ENCODE measurements at places on chromosomes 5 and 9. TPM values are rescaled to one million over a fixed set of nuclear protein-coding genes. Genes with fewer than 3 reads are reported as not detected.

The POLR3G gene
- 4.9 TPM for polyA plus RNA-seq

The ORM2 gene
- polyA plus RNA-seq: not detected

The VCAN gene
- polyA plus RNA-seq: 398 TPM

The C9 gene
- polyA plus RNA-seq: 0.37 TPM

The IL5 gene
- polyA plus RNA-seq: 0.53 TPM

DNA sequence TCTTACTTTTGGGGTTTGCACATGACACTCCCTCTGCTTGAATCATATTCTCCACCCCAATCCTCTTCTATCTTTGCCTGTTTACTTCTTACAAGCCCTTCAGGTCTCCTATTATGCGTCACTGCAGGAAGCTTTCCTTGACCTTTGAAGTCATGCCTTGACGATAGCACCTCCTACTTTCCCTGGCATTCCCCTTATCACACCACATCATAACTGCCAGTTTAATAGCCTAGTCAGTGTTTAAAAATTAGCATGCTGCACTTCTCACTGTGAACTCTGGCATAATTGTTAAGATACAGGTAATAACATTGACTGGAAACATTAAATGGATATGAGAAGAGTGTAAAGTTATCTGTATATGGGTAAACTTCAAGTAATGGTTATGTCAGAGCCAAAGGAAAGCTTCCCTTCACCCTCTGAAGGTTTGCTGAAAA lies 37.1 kb upstream of the CEP120 start:
- no peak for DNase-seq

DNA sequence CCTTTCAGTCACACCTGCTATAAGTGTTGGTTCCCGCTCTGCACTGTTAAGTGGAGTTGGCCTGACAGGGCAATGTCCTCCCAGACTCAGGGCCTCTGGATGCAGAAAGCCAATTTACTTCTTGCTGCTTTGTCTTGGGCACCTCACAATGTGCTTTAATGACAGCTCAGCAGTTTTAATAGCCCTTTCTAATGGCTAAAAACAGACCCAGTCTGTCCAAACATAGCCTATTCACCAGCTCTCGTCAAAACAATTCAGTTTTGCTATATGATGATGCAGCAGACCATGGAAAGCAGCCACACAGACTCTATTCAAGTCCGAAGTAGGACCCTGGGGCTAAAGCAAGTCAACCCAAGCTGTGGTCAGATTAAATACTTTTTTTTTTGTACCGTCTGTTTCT lies 529.1 kb upstream of the SEMA6A start:
- no peak for DNase-seq

DNA sequence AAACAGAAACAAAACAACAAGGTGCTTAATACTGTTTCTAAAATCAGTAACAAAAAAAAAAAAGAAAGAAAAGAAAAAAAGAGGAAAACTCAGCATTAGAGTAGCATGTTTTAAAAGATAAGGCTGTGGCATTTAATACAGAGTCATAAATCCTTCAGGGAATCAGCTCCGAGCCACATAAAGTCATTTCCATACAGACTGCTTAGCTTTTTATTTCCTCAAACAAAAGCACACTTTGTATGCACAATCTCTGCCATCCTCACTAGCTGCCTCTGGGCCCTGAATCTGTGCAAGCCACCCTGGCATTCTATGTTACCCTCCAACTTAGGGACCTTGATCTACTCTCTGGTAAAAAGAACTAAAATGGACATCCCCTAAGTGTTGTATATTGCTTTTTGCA lies 87.6 kb downstream of the SEMA6A start:
- DNase-seq: no peak

DNA sequence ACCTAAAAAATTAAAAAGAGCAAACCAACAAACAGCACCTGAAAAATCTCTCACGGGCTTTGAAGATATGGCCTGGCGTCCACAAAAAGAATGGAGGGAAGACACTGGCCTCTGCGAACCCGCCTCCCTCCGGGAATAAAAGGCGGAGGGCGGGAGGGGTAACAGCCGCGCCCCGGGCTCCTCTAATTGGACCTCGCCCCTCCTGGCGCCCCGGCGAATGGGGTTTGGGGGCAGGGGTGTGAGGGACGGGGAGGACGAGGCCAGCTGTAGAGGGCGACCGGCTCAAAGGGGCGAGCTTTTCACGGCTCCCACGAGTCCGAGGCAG lies 753 bp downstream of the FANCC start:
- DNase-seq: peak; percentile 60

DNA sequence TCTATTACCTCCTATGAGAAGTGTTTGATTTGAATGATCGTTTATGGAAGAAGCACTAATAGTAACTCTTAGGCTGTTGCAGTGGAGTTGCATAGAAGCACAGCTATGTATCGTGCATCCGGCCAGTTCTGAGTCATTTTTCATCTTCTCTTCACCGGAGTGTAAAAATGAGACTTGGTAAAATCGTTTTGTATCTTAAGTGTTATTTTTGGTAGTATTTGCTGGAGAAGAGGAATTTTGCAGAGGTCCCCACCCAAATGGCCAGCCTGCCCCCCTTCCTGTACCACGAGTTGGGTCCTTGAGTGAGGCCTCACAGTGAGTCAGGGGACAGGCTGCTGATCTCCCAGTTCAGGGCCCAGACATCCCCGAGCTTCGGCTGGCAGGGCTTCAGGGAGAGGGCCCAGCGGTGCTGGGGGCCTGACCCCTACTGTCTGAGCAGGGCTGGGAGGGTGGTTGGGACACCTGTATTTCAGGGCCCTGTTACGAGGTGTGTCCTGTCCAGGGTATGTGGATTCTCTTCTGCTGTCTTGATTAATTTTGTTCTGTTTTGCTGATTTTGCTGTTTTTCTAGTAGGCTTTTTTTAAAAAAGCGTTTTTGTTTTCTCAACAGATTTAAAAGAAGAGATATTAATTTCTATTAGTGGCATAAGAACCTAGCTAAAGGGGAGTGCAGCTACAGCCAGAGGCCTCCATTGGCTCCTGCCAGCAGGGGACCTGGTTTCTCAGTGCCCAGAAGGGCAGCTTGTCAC lies 210.8 kb downstream of the TRIO start:
- no peak for DNase-seq

DNA sequence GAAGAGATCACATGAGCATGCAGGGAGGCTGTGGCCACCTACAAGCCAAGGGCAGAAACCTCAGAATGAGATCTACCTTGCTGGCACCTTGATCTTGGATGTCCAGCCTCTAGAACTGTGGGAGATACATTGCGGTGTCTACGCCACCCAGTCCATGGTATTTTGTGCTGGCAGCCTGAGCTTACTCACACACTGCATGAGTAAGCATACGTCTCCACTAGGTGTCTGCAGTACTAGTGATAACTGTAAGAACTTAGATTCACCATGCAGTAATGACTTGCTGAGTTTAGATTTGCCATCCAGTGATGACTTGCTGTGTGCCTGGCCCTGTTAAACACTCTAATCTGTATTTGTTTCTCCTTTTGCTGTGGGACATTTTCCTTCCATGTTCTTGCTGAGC lies 417.7 kb downstream of the GADD45G start:
- no peak for DNase-seq

DNA sequence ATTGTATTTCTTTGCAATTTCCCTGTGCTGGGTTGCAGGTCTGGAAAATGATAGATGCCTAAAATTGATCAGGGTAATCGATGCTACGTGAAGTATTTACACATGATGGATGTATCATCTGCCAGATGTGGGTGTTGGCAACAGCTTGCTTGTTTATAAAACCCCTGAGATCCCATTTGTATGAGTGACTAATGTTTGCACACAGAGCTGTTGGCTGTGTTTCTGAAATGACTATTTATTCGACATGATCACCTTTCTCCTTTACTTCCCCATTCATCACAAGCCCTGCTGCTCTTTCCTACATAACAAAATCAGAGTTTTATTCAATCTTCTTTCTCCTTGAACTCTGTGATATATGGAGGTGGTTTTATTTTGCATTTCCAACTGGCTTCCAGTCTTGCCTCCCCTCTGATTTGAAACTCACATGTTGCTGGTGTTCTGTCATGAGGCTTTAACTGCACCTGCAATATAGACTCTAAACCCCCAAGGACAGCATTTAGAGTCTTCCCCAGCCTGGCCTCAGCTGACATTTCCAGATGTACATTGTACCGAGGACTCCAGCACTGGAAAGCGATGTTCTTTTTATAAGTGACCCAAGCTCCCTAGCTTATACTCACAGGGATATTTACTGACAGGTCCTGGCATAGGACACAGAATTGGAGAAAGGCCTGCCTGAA lies 50.7 kb upstream of the SHB start:
- DNase-seq: no peak

DNA sequence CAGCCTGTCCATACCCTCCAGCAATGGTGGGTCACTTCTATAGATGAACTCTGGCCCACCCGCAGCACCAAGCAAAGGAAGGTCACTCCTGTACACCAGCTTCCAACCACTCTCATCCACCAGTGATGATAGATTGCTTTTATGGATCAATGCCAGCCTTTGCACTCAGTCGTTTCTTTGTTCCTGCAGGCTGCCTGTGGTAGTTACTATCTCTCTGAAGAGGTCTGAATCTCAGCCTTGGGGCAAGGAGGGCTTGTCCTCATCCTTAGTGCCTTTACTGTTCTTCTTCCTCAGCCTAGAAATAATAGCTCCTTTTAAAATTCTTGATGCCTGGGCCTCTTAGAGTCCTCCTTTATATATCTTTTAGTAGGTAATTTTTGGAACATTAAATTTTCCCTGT lies 100.8 kb downstream of the TMC1 start:
- DNase-seq: no peak

GRCh38 chr9:86983620-86984259 lies 36.4 kb upstream of the GAS1 start:
- peak; percentile 74 for DNase-seq

DNA sequence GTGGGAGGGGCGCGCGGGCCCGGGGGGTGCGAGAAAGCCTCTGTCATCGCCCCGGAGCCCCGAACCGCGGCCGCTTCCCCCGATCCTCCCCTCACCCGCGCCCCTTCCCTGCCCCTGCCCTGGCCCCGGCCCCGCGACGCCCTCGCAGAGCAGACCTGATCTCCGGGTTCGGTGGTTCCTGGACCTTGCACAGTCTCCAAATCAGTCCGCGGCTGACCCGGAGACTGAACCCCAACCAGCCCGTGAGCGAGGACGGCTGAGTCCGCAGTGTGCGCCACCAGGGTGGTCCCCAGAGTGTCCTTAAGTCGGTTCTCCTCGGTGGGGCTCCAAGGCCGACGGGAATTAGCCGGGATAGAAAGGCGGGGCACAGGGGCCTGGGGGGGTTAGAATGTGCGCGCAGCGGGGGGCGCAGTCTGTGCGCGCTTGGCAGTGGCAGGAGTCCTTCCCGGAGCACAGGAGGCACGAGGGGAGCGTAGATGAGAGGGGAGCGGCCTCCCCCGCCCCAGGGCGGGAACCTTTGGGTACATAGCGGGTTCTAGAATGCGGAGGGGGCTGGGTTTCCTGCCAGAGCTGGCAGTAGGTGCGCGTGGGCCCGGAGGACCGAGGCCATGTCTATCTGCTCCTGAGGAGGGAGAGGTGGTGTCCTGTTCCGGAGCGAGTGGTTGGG lies 779 bp downstream of the PKN3 start:
- DNase-seq: no peak

DNA sequence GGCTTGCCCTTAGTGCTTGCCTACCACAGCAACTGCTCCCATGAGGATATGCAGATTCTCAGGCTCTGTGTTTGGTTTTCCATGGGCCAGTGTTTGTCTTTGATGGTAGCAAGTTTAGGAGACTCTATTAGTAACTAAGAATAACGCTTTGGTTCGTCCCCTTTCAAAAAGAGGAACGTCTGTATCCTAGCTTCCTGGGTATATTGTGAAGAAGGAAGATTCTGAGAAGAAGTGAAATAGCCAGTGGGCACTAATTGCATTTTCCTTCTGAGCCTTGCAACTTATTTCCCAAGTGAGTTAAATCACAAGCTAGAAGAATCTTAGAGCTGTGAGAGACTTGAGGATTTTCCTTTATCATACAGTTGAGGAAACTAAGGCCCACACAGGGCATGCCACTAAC lies 376.8 kb downstream of the PIK3R1 start:
- DNase-seq: no peak

DNA sequence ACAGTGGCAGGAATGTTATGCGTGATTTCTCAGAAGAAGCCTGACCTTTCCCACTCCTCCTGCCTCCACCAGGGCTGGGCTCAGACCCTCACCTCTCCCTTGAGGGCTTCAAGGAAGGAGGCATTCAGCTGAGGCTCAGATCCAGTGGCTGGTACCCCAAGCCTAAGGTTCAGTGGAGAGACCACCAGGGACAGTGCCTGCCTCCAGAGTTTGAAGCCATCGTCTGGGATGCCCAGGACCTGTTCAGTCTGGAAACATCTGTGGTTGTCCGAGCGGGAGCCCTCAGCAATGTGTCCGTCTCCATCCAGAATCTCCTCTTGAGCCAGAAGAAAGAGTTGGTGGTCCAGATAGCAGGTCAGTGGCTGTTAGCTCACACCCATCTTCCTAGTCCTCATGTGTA lies 9.9 kb downstream of the BTNL9 start:
- DNase-seq: no peak

DNA sequence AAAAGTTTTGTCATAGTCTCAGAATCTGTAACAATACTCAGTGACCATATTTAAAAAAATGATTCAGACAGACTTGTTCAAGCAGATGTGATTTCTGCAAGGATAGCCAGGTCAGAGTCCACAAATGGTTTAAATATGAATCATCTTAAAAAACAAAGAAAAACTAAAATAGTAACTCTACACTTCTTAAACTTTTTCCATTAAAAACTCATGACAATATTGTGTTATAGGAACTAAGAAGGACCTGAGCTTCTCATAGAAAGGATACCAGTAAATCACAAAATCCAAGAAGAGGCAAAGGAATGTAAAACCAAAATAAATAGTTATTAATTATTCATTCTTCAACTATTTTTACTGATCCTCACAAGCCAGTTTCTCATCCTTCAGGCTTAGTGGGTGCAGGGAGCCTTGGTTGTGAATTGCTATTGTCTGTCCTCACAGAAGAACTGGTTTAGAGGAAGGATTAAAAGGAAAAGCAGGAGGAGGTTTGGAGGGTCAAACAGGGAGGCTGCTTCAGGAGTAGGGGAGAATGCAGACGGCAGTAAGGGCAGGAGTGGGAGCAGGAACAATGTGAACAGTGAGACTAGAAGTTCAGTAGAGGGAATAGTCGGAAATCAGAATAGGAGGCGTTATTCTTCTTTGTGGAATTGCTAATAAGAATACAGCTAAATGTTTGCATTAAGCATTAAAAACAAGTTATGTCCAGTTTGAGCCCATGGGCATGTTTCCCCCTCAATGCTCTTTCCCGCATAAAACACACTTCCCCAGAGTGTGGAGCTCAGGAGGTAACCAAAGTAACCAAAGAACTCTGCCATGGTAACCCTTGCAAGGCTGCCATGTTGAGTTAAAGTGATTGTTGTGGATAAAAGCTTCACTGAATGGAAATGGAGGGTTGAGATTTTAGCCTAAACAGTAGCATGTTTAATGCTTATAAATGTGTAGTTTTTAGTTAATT lies 110.7 kb downstream of the CCDC192 start:
- DNase-seq: no peak
